ENCODE measurements at places on chromosomes 5 and 9. TPM values are rescaled to one million over a fixed set of nuclear protein-coding genes. Genes with fewer than 3 reads are reported as not detected.

The NOXA1 gene
- 2.0 TPM for polyA plus RNA-seq

The SH3PXD2B gene
- polyA plus RNA-seq, result 51.5 TPM

The CANX gene
- polyA plus RNA-seq, result 297 TPM

The FBXL7 gene
- polyA plus RNA-seq, result 24.4 TPM

DNA sequence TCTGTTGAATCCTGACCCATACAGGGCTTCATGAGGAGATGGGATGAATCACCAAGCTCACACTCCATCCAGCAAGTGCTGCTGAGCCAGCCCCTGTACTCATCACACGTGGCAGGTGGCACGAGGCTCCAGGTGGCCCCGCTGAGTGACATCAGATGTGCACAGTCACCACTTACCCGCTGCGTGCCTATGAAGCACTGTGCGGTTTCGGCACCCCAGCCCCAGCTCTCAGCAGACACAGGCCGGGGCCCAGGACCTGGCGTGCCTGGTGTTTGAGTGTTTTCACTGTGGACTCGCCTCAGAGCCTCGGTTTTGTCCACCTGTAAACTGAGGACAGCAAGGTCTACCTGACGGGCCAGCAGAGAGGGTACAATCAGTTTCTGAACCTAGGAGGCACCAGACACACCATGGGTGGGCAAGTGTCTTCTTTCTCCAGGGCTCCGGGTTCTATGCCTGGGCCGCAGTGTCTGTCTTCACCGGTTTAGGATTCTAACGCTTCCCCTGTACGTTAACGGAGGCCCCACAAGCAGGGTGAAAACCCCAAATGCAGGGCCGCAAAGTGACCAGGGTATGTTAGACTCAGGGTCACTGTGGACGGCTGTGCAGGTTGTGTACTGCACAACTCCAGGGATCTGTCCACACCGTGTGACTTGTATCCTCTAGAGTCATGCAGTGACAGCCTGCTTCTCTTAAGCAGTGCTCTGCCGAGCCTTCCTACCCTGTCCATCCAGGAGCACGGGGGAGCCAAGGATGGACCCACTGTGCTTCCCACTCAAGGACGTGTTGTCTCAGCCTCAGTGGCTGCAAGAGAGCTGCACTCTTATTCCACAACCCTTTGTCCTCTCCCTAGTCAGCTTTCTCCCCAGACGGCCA, 44.3 kb upstream of the COL5A1 start:
- DNase-seq, result no peak

DNA sequence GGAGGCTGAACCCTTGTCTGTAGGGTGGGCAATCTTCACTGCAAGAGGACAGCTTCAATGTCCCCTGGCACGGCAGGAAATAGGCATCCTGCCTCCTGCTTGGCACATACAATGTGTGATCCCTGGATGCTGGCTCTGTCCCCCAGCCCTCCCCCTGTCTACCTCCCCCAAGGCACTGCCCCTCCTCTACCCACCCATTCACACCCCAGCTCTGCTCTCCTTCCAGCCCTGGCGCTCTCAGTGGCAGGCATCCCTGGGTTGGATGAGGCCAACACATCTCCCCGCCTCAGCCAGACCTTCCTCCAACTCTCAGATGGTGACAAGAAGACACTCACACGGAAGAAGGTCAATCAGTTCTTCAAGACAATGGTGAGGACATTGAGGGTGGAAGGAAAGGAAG, 24.1 kb upstream of the FOXI1 start:
- no peak for DNase-seq

DNA sequence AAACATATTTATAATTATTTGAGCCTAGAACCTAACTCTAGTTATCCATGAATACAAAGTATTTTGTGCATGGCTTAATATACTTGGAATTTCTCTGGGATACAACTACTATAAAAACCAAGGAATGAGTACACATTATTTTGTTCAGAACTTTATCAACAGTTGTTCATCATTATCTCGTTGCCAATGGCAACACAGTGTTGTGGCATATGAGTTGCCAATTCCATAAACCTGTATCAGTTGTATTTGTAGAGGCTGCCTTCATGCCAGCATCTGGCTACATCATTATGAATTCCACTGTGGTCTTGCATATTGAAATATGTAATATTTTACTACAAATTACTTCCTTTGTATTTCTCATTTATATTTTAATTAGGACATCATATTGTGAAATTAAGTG, 250.4 kb downstream of the FSTL4 start:
- no peak for DNase-seq

GRCh38 chr5:31731016-31731415, 92.1 kb downstream of the PDZD2 start:
- no peak for DNase-seq

DNA sequence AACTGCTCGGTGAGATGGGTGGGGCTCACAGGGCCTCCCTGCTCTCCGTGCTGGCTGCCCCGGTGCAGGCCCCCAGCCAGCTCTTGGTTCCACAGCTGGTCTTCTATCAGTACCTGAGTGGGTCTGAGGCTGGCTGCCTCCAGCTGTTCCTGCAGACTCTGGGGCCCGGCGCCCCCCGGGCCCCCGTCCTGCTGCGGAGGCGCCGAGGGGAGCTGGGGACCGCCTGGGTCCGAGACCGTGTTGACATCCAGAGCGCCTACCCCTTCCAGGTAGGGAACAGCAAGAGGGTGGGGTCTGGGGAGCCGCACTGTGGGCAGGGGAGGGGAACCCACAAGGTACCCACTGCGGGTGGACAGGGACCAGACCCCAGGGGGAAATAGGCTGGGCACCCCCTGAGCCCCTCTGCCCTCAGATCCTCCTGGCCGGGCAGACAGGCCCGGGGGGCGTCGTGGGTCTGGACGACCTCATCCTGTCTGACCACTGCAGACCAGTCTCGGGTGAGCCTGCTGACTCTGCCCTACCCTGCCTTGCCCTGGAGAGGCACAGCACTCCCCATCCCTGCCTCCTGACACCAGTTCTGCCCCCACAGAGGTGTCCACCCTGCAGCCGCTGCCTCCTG, 2.8 kb downstream of the MAMDC4 start:
- DNase-seq, result no peak

DNA sequence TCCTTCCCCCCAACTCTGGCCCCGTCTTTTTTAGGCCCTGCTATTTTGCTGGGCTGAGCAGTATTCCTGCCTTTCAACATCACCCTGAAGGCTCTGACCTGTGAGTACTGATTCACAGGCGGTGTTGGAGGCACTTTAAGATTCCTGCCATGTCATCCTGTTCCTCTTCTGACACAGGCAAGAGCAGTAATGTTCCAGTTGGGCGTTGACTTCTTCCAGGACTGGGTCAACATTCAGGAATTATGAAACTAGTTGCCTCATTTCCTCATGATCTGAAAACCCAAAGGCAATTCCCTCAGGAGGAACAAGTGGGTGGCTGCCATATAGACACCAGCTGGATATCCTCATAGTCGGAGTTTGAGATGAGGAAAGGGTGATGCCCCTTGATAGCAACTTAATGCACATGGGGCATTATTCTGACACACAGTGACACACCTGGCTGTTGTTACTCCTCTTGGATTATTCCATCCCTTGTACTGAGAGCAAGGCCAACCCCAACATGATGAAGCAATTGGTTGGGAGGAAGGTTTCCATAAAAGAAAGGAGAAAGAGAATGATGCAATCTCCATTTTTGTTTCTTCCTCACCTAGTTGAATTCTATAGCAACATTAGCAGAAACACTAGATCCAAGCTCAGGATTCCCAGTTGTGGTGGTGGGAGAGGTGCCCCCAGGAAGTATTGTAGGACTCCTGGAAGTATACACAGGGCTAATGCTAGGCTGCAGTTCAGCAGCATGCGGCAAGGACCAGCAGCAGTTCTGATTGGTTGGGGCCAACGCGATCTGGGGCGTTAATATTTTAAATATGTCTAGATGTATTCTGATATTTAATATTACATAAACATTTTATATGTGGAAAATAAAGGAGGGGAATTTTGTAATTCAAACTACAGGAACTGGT, 19.6 kb upstream of the GLRX start:
- no peak for DNase-seq

- no peak for DNase-seq
These were observed 125.6 kb upstream of the ZNF608 start for GRCh38 chr5:124872086-124872485.

GRCh38 chr9:136187683-136188586, 17.0 kb downstream of the LHX3 start:
- DNase-seq, result no peak

GRCh38 chr5:108660291-108660690, 87.4 kb upstream of the FER start:
- DNase-seq, result no peak

GRCh38 chr9:74861773-74862474, 25.8 kb downstream of the TRPM6 start:
- DNase-seq, result no peak

DNA sequence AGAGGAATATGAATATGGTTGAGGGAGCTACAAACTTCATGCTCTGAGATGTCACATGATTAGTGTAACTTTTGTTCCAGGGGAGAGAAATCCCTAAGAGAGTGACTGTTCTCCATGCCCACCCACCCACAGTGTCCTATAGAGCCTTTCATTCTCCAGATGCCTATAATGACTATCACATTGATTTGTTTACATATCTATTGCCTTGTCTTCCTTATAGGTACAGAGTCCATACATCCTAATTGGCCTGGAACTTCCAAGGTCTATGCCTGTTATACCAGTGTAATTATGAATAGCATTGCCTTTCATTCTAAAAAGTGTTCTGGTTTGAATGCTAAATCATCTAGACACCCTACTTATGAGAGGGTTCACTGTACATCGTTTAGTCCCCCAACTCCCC, 475.4 kb downstream of the RAB3C start:
- DNase-seq, result no peak

DNA sequence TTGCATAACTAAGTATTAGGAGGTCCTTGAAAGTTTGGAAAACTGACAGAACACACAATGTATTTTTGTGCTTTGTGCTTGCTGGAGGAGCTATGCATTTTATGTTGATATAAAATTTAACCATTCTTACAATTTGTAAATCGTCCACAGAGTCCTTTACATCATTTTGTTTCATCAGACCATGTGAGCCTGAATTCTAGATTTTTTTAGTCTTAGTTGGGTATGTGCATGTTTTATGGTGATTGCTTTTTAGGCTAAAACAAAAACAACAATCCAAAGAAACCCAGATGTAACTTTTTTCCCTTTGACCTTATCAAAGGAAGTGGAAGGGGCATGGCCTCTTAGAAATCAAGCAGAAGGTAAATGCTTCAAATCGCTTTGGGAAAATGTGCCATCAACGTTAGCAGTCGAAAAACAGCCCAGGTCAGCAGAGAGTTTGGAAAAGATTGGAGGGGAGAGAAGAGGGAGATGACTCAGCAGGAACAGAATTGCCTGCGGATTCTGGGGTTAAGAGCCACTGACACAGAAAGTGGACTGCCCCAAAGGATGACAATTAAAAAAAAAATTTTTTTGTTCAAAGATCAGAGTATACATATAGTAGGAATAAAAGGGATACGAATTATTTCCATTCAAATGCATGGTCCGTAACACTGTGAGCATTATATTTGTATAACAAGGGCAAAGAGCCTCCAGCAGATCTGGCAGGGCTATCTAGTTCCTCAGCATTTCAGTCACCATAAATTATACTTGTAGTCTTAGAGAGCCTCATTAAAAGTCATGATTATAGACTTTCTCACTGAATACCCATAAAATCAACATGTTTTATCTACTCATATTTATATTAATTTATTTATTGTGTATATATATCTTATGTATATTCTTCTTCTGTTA, 253.5 kb upstream of the HAPLN1 start:
- no peak for DNase-seq

- no peak for DNase-seq
These were observed 66.0 kb upstream of the GNA14 start for GRCh38 chr9:77714077-77714549.

DNA sequence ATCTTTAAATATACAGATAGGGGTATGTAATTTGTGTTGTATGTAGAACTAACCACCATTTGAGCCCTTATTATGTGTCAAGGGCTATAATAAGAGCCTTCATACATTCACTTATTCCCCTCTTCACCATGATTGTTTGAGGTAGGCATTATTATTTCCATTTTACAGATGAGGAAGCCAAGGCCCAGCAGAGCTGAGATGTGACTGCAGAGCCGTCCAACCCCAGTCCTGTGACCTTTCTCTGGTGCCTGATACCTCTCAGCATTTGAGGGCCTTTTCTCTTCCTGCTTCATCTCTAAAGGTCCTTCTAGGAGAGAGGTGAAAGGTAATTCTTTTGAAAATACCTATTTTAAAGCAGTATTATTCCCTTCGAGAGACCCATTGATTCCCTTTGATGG, 37.3 kb downstream of the PIP5K1B start:
- DNase-seq, result no peak

DNA sequence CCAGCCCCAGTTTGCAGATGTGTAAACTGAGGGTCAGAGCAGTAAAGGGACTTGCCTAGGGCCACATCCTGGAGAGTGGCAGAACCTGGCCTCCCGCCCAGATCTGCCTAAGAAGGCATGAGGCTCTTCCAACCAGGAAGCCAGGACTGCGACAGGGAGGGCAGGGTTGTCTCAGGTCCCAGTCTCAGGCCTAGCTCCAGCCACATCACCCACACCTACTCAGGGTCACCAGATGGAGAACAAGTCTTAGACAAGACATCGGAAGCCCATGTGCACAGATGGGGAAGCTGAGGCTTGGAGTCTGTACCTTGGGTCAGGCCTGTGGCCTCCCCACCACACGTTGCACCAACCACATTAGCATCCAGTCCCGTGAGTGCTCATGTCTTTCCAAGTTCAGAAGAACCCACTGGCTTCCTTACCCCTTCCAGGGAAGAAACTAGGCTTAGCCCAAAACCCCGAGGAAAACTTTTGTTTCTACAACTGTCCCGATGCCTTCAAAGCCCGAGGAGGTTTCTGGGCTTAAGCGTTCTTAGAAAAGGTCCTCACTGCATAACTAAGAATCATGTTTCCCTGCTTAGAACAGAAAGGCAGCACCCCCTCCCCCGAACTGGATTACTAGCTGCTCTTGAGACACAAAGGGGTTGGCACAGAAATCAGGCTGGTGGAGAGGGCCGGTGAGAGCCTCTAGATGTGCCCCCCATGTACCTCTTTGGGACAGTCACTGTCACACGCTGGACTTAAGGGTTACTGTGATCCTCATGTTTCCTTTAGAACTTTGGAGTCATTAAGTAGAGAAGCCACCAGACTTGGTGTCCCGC, 2.2 kb downstream of the FAM78A start:
- DNase-seq, result no peak

- no peak for DNase-seq
These were observed 189.6 kb downstream of the COX7C start for GRCh38 chr5:86807046-86808031.

DNA sequence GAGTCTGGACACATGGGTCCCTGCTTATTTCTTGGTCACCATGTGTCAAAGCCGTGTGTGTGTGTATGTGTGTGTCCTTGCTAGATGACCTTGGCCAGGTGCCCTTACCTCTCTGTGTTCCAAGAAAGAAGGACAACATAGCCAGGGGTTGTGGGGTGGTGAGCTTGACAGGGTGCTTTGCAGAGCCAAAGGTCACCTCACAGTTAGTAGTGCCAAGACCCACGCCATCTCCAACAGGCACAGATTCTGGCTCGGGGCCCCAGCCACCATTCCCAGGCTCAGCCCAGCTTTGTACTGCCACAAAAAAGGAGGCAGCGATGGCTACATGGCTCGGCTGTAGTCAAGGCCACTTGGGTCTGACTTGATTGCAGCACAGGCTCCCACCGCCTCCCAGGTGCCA, 39.5 kb downstream of the CXXC5 start:
- DNase-seq, result no peak
